ENCODE measurements at places on chromosomes 12 and 14.

DNA sequence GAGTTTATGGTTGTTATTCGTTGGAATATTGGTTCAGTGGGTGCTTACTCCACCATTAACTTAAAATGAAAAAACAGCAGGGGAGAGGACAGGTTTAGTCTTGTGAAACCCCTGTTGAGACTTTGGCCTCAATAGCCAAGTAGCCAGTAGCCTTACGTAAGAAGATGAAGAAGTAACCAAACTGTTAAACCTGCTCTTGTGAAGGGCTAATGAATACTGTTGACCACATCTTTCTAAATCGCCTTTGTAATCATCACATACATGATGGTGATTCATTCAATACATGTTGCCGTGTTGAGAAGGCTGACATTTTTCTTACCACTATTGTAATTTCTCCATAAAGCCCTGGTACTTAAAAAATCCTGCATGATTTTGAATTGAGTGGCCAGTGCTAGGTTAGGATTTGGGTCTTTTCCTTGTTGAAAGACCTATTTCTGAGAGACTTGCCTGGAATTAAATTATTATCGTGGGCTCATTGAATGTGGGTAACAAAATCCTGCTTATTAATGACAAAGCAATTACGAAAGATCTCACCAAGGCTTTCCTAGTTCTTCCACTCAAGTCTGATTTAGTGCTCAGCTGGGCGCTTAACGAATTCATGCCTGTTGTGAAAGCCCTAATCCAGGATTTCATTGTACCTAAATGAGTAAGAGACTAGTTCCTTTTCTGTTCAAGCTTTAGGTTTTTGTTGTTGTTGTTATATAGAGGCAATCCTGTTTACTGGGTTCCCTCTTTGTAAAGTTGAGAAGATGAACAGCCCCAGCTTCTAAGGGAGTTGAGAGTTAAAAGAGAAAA, 333.1 kb downstream of the FUT8 start:
- no peak for DNase-seq

- DNase-seq: no peak
These were observed 266.0 kb upstream of the BTG1 start for GRCh38 chr12:92411687-92412086.

DNA sequence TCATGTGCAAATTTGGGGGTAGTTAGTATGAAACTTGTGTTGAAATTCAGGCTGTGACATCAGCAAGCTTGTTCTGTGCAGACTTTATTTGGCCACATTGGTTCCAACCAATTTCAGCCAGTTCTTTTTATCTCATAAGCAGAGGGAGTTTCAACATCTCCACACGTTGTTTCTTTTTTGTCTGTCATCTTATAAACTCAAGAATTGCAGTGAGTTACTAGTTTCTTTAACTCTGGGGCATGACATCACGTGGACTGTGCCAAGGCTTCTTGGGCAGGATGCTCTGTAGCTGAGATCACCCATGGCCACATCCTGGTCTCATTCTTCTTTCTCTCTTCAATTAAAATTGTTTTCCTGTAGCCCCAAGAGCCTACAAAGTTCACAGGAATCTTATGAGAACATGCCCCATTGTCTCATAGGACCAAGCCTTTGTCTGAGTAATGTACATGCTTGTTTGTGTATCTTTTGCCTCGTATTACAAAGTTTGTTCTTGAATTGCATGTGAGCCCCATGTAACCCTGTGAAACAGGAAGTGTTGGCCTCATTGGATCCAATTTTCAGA, 982.0 kb upstream of the TMEM132C start:
- no peak for DNase-seq

DNA sequence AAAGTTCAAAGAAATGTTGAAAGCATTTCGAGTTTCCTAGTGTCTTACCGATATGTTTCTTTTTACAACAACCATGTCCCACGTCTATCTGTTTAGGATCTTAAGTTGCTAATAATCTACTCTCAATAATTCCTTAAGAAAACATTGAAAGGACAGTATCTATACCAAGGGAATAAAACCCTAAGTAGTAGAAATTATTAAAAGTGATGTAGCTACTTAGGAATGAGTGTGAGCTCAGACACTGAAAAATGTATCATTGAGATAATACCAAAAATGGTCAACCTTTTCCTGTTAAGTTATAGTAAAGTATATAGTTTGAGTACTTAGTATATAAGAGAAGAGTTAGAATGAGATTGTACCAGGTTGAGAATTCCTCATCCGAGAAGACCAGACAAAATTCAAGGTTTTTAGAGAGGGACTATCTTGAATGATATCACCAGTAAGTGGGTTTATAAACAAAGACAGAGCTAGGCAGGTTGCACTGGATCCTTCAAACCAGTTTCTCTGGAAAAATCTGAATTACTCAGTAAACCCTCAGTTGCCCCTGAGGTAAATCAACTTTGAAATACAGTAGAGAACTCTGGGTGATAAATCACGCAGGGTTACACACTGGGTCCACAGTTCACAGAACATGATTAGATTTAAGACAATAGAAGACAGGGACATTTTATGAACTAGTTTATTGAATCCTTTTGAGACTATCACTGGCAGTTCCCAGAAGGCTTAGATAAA, 96.8 kb downstream of the ERGIC2 start:
- DNase-seq: no peak

DNA sequence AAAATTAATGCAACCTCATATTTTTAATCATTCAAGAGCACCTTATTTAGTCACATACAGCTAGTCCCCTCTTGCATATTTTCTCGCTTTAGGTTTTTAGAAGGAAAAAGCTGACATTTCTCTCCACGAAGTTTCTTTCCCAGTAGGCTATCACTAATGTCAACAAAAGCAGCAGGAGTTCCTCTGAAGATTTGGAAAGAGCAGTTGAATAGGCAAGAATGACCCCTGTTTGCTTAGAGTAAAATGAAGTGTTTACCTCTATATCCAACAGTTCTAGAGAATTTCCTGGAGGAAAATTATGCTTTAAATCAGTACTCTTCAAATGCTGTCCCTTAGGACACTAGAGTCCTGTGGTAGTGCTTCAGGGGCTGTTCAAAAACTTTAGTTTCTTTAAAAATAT, 188.1 kb upstream of the PRKD1 start:
- DNase-seq: no peak

DNA sequence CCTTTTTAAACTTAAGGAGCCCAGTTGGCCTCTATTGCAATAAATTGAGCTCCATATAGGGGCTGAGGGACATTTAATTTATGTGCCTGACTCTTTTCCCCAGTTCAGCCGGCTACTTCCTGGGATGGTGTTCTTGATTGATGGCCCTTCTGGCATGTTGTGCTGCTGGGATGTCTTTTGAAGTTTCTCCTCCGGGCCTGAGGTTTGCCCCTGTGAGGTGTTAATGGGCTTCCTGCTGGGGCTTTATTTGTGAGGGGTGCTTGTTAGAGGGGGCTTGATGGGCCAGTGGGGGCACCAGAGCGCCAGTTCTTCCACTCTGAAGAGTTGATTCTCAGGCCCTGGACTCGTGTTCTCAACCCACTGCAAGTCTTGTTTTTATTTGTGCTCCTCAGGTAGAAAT, 69.6 kb downstream of the CHST11 start:
- no peak for DNase-seq

GRCh38 chr12:70157099-70157498, 86.1 kb upstream of the CNOT2 start:
- DNase-seq: no peak

DNA sequence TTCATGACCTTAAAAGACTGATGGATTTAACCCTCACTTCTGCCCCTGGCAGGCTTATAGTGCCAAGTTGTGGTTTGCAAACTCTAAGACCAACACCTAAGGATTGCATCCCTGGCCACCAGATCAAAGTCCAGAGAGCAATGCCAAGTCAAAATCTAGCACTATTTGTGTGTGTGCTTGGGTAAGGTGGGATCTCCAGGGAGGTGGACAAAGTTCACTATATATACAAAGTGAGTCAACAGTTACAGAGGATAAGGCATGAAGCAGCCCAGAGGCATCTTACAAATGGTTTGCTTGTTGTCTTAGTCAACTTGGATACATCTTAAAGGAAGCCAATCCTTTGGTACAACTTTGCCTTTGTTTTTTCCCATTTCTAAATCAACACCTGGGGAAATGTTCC, 137.3 kb downstream of the MSRB3 start:
- no peak for DNase-seq

GRCh38 chr12:127126260-127126628, 1140.7 kb upstream of the TMEM132C start:
- no peak for DNase-seq

DNA sequence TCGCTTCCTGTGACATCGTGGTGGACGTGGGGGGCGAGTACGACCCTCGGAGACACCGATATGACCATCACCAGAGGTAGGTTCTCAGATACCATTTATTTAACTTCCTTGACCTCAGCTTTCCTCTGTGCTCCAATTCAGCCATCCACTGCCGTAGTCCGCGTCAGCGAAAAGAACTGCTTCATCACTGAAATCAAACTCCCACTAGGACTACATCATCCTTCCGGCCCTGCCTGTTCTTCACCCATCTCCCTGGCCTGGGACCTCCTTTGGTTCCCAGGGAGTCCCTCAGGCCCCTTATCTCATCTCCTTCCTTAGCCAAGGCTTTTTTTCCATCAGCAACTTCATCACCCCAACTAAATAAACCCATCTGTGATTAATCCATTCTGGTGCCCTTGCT, 692 bp downstream of the MYG1 start:
- DNase-seq: no peak

DNA sequence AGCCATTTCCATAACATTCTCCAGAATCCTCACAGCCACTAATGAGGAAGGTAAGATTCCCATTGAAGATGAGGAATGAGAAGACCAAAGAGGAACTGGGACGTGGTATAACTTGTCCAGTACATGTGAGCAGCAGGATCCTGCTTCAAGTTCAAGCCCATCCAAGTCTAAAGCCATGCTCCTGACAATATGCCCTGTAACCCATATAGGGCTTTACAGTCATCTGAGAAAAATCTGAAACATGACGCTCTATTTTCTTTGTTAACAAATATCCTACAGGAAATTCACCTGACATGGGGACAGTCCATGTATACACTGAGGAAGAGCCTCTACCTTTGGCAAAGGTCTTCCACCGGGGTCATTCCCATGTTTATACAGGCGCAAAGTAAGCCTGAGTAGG, 3.1 kb upstream of the ACTR6 start:
- DNase-seq: no peak

DNA sequence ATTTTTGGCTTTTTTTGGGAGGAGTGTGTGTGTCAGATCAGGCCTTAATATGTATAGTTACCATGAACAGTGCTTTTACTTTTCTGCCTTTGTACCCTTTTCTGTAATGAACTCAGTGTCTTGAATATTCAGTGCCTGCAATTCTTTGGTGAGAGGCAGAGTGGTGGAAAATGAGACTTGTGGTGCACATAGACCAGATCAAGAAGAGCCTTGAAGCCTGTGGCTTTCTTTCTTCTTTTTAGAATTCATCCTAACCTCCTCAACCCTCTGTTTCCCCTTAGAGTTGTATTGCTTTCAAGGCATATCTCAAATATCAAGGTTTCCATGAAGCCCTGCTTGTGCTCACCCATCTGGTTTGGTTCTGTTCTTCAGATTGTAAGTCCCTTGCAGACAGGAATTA, 2.6 kb downstream of the YLPM1 start:
- DNase-seq: no peak

DNA sequence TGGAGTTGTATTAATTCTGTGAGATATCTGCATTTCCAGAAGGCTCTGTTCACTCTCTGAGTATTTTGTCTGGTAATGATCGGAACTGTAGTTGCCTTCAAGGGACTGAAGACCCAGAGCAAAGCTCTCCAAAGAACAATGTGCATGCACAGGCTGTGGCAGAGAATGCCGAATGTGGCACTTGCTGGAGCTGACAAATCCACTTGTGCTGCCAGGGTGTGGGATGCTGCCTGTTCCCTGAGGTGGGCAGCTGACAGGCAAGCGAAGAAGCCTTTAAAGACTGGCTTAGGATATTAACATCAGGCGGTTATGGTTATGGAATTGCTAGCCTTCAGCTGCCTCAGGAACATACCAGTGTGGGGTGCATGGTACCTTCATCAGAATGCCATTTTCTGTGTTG, 419.9 kb upstream of the ATP2B1 start:
- no peak for DNase-seq
